Mucosa of descending colon (tissue), 3 donors: ENCODE measurements at places on chromosomes 4 and X.
A peak's percentile ranks its signal among the peaks of the same experiment; 100 is the strongest.

DNA sequence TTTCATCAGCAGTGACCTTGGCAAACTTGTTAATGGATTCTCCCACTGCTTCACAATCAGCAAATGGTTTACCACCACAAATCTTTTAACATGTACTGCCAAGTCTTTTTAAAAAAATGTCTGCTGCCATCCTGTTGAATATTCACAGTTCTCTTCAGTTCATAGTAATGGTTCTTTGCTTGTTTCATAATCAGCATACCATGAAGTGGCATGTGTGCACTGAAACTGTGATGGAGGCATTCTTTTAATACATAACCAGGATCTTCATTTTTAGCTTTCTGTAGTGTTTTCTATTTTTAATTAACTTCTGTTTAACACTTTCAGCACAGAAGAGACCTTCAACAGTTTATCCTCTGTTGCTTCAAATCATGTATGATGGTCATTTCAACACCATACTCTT lies 230.1 kb upstream of the ARSJ start:
- DNase-seq, result no peak

GRCh38 chrX:102652031-102652688 lies 877 bp downstream of the GPRASP1 start:
- DNase-seq, result peak; percentile 47

GRCh38 chr4:76306882-76307659 lies 538 bp downstream of the STBD1 start:
- DNase-seq, result peak; percentile 83

DNA sequence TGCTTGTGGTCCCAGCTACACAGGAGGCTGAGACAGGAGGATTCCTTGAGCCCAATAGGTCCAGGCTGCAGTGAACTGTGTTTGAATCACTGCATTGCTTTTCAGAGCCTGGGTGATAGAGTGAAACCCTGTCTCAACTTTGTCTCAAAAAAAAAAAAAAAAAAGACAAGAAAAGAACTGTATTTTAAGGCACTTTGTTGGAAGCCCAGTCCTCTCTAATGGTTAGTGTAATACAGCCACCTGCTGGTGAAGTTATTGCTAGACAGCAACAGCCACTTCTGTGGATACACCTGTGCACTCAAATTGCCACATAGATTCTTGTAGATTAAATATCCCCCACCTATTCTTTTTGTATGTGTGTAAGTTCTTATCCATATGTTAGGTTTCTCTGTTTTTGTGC lies 10.1 kb upstream of the FGG start:
- DNase-seq, result no peak

DNA sequence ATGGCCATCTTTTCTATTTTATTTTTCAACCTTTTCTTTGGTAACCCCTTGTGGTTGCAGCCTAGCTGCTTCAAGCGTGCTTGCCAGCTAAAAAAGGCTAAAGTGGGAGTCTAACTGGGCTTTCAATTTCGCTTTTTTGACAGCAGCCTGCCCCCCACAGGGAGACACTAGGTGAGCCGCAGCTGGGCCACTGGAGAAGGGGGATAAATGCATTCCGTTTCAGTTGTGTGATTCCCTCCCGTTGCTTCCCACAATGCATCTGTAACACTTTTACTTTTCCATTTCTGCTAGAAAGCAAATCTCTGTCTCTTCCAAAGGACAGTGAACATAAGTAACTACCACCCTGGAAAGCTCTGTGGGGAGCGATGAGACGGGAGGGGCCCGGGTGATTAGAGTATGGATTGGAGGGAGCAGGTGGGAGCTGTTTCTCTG lies 86.3 kb upstream of the RAPGEF2 start:
- DNase-seq, result no peak
